SK-N-SH treated with all-trans-retinoic acid at 6 μM for 48 hours (cell line): ENCODE measurements at places on chromosomes 7 and 10.
A peak's percentile ranks its signal among the peaks of the same experiment; 100 is the strongest.

DNA sequence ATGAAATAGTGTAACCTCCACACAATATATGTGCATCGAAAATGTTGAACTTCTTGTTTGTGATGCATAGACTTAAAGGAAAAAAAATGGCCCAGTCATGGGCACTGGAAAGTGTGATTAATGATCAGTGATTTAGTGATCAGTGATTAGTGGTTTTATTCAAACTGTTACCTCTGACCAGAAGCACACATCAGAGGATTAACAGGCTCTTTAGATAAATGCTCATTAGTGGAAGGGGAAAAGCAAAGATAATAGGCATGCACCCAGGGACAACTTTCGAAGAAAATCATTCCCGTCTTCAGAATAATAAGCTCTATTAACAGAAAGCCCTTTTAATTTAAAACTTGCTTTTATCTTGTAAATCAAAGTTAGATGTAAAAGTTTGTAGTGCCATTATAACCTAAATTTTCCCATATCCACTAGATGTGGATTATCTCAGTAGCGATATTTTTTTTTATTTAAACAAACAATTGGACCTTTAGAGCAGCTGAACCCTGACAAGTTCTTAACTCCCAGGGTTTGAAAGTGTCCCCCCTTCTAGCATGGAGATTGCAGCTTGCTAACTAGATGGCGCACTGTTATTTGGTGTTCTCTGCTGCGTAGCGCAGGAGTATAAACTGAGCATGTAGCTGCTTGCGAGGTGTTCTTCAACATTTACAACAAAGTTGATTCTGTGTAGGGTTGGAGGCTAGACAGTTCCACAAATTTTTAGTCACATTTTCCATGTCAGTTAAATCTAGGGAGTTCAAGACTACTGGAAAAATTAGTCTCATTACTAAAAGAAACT lies at the start of gene CREB5:
Gene CREB5 (plus strand): TSS at position 643 of the 787 bp plus-strand sequence. CDS start 397 bp downstream, outside the sequence.
- ATAC-seq, result no peak

GRCh38 chr7:103532955-103533354 lies 86.9 kb upstream of the SLC26A5 start:
- ATAC-seq, result no peak

DNA sequence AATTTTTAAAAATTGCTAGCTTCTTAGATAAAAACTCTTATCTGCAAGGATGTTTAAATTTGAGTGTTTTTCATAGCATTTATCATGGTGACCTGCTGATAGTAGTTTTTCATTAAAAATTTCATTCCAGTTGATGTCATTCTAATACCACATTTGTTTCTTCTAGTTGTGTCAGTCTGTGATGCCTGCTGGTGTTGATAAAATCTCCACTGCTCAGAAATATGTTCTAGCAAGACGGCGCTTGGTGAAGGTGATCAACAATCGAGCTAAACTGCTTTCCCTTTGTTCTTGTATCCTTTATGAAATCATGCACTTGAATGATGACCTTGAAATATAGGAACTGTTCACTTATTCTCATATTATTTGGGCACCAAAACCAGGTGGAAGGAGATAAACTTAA lies 17.6 kb upstream of the STMP1 start:
- no peak for ATAC-seq

DNA sequence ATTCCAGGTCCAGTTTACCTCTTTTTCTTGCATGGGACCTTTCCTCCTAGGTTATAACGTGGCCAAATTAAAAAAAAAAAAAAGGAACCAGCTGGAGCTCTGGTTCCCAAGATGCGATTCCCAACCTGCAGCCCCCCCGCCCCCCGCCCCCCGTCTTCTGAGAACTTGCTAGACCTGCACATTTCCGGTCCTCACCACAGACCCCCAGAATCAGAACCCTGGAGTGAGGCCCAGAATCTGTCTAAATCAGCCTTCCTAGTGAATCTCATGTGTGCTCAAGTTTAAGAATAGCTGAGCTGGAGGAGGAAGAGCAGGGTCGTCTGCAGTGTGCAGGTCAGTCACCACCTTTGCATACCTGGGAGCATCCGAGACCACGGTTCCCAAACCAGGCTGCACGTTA lies 144.2 kb downstream of the KLF6 start:
- no peak for ATAC-seq

DNA sequence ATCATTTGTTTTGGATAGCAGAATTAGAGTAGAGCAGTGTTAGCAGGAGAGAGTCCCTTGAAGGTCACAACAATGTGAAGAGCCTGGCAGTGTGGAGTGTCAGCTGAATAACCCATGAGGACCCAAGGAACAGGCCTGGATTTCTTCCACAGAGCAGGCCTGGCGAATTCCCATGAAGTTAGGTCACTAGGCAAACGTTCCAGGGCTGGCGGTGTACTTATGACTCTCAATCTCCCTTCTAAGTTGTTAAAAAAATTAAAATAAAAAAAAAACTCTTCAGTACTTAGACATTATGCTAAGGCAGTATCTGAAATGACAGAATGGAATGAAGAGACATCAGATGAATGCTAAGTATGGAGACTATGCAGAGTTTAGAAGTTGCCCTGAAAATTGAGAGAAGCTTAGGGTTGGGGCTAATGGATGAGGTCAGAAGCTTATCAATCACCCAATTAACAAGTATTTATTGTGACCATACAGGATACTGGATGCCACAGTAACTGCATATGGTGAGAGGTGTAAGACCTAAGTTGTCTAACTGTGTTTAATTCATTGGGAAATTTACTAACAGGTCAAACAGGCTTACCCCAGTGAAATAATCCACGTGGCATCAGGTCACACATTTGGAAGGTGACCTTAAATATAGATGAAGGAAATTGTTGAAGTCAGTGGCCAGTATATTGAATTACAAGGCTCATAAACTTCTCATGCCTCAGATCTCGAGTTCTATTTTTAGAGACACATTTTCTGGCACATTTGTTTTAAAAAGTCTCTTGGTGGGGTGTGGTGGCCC lies 126.2 kb upstream of the NRP1 start:
- ATAC-seq, result peak; percentile 91

DNA sequence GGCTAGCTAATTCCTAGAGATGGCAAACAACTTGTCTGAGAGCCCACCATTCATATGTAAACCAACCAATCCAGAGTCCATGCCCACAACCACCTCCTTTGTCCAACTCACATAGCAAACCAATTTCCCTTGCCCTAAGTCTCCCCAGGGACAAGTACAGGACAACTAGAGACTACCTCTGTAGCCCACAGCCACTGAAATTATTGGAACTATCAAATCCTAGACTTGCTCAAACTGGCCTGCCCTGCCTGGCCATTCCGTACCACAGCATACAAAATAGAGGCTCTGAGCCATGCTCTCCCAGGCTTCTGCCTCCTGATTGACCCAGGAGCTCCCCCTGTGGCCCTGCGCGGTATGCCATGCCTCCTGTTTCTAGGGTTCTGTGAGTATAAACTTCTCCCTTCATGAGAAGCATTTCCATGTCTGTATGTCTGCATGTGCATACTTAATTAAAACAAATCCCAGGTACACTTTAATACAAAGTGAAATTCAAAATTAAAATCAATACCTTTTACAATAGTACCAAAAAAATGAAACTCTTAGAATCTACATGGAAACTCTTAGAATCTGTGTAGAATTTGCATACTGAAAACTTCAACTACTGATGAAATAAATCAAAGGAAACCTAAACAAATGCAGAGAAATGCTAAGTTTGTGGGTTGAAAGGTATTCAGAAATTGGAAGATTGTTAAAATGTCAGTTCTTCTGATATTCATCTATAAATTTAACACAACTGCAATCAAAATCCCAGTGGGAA lies 4.0 kb upstream of the HECW1 start:
- peak; percentile 98 for ATAC-seq
